ENCODE measurements at places on chromosomes 2 and 18.

GRCh38 chr2:104384961-104385360 is 469.0 kb upstream of the POU3F3 start:
- no peak for DNase-seq

DNA sequence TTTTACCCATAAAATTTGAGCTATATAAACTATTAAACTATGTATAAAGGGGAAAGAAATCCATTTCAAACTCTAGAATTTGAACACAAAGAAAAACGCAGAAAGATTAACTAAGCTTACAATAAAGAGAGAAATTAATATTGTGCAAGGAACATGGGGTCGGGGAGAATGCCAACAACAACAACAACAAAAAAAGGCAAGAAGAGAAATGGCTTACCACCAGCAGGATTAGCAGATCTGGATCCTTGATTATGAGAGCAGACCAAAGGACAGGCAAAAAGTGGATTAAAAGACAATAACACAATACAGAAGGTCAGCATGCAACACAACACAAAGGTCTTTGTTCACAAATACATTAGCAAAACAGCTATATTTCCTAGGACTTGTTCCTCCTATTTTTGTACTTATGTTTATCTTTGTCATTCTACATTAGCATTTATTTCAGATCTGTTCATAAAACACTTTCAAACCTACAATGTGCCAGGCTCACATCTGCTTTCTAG is 103.4 kb upstream of the RNU4ATAC start:
- DNase-seq: no peak

GRCh38 chr2:144920755-144921530 is 401.0 kb upstream of the ZEB2 start:
- no peak for DNase-seq

GRCh38 chr2:189574793-189575475 is 5.7 kb downstream of the SLC40A1 start:
- no peak for DNase-seq

GRCh38 chr18:31101183-31102024 is 817 bp downstream of the DSC2 start:
- peak; percentile 73 for DNase-seq

GRCh38 chr18:77063260-77063659 is 69.3 kb downstream of the MBP start:
- no peak for DNase-seq

DNA sequence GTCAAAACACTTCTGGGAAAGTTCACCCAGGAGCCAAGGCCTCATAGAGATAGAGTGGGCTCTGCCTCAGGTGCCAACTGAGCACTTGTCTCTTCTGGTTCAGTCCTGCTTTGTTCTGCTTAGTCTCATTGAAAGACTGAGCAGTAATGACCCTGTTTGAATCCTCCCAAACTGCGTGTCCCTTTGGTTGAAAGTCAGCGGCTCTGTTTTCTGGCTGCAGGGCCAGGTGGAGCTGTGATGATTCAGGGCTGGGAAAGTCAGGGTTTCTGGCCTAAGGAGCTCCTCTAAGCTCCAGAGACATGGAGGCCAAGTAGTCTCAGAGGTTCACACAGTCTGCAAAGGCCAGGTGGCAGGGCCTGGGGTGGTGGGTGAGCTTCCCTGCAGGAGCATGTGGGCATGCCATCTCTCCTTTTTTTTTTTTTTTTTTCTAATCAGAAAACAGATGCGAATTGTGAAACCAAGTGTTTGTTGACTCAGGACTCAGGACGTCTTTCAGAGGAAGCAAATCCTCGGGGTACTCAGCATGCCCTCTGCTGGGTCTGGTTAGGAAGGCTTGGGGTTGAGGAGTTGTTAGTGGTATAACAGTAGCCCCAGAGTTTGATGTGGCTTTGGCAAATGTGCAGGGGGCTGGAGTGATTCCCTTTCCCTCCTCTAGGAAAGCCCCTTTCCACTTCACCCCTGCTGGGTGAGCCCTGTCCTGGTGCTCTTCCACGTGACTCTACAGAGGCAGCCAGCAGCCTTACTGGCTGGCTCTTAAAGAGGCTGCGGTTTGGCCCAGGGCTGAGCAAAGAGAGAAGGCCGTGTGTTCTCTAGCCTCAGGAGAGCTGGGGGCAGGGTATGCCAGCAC is 38.3 kb downstream of the TMEM17 start:
- no peak for DNase-seq

DNA sequence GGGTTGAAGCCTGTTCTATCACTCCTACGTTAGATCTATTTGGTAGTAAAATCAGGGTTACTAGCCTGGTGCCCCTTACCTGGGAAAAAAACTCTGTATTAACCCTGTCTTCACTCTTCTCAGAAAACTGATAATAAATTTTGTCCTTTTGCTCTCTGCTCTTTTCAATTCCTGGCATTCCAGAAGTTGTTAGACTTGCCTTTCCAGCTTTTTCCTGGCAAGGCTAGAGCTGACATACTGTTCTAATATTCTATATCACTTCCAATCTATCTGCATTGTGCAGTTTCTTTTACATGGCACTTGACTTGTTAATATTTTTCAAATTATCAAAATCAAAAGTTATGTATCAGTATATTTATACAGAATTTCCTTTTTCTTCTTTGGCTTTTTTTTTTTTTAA is 162.2 kb downstream of the FIGN start:
- DNase-seq: no peak

GRCh38 chr18:3983351-3983969 is 471.6 kb downstream of the DLGAP1 start:
- DNase-seq: no peak

GRCh38 chr18:72985686-72986085 is 117.9 kb upstream of the NETO1 start:
- DNase-seq: no peak

DNA sequence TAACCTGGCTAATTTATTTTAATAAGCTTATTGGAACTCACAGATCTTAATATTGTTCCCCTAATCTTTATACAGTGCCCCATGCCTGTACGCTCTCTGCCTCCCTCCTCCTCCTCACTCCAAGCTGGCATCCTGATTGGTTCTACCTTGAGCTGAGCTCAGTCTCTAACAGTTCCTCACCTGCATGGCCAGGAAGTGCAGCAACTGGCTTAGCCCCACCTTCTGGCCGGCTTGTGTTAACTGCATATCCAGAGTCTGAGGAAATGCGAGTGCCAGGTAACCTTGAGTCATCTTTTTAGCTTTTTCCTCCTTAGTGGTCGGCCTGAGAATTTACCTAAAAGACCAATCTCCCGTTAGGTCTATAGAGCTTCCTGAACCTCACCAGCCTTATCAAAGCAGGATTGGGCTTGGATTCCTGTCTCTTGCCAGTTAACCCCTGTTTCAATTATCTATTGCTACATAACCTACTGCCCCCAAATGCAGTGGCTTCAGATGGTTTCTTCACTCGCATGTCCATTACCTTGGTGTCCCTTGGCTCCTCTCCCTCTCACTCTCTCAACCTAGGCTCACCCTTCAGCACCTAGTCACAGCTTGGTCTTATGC is 89.5 kb upstream of the STK39 start:
- DNase-seq: no peak

DNA sequence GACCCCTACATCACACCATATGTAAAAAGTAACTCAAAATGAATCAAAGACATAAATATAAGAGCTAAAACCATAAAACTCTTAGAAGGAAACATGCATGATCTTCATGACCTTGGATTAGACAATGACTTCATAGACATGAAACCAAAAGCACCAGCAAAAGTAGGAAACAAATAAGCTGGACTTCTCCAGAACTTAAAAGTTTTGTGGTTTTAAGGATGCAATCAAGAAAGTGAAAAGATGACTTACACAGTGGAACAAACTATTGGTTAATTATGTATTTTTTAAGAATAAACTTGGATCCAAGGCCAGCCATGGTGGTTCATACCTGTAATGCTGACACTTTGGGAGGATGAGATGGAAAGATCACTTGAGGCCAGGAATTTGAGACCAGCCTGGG is 150.2 kb downstream of the GALNT1 start:
- no peak for DNase-seq

DNA sequence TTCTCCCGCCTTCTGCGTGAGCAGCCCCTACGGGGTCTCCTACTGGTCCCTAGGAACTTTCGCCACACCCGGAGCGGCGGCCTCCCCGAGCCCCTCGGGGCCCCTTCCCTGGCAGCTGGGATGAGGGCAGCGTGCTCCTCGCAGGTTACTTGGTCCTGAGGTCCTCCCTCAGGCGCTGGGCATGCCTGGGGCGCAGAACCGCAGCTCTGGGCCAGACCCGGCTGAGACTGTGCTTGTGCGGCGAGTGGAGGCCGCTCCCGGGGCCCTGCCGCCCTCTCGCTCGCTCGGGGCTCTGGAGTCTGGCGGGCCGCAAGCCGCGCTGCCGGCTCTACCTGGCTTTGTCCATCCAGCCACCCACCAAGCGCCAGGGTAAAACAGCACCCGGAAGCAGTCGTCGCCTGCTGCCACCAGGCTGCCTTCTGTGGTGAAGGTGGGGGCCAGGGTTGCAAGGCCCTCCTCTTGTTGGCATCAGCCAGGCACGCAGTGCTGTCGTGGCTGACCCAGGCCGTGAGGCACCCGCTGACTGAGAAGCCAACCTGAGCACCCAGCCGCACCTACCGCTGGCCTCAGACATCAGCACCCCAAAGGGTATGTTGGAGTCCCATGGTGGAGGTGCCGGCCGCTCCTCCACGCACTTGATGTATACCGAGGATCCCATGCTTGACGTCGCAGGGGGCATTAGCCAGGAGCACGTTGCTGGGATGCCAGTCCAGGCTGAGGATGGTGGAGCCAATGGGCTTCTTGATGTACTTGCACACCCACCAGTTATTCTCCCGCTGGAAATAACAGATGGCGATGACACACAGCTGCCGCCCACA is 46.1 kb upstream of the PTH2R start:
- no peak for DNase-seq

DNA sequence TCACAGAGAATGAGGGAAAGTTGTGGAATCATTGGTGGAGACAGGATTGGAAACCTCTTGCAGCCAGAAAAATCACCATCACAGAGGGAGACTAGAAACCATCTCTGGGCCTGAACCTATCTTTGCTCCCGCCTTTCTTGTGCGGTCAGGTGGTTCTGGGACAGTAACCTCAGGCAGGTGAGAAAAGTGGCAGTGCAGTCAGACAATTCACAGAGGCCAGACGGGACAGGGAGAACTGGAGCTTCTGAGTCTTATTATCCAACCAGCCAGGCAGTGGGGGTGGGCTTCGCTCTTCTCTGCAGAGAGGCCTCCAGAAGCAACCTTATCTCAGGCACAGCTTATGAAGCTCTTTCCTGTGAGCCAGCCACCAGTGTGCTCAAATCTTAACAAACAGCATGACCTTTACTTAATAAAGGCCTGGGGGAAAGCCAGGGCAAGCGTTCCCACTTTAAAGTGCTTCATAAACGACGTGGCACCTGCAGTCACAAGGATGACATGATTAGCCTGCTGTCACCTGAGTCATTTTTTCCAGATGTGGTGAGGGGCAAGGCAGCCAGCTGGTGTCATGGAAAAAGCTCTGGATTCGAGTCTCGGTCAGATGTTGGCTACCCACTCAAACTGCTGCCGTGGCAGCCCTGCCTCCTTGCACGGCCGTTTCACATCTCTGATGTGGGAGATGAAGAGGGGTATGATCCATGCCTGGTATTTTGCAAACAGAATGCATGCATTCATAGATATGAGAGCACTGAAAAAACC is 109.7 kb downstream of the B3GNT2 start:
- DNase-seq: no peak

DNA sequence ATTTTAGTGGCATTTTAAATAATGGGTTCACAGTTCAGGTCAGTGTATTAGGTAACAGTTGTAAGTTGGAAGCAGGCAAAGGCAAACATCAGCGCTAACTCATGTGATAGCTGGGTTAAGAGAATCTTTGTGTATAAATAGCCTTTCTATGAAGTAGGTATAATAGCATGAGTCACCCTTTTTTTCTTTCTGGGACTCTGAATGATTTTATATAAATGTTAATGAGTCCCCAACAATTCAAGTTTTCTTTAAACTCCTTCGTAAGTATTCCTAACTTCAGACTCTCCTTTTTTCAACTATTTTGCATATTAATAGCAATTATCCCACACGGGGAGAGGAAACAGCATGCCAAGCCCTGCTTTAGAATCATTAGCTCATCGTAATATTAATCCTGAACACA is 384.3 kb downstream of the PIK3C3 start:
- DNase-seq: no peak

GRCh38 chr2:171346723-171347557 is 86.8 kb downstream of the METTL8 start:
- no peak for DNase-seq

- no peak for DNase-seq
These were observed 19.2 kb upstream of the PCBP1 start for GRCh38 chr2:70068119-70068518.

DNA sequence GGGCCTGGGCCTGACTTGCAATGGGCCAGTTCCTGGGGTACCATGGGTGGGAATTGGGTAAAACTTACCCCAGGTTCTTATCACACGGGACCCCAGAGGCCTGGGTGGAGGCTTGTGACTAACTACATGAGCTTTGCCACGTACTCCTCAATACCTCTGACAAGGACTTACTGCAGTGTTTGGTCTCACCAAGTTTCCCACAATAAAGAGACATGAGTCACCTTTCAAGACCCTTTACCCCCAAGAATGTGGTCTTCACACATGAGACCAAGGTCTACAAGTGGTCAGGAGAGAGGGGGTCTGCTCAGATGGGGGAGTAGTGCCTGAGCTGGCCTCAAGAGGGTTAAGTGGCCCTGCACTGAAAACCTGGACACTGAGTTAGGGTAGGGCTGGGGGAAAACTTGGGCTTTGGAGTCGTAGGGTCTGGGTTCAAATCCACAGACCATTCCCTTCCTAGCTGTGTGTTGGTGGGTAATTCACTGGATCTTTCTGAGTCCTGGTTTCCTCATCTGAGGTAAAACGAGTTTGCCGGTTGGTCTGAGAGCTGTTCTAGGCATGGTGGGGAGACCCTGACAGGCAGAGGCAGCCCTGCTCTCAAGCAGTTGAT is 2.0 kb upstream of the GNLY start:
- DNase-seq: no peak

GRCh38 chr18:66557091-66557490 is 46.8 kb downstream of the CDH19 start:
- no peak for DNase-seq

DNA sequence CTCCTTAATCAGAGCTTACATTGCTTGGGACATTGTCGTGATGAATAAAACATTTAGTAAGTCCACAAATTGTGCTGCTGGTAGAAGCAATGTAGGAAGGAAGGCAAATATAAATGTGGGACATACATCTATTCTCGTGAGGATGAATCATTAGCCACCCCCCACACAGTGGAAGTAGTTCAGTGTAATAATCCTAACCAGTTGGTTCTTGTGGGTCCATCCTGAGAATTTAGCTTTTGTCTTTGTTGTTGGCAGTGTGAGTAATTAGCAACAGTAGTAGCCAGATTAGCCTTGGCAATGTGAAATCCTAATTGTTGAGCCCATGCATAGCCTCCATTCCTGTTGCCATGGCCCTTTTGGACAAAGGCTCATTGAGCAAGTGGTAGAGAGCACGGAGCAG is 532.1 kb downstream of the FBXO15 start:
- DNase-seq: no peak

GRCh38 chr2:39511605-39512433 is 74.7 kb upstream of the MAP4K3 start:
- no peak for DNase-seq

DNA sequence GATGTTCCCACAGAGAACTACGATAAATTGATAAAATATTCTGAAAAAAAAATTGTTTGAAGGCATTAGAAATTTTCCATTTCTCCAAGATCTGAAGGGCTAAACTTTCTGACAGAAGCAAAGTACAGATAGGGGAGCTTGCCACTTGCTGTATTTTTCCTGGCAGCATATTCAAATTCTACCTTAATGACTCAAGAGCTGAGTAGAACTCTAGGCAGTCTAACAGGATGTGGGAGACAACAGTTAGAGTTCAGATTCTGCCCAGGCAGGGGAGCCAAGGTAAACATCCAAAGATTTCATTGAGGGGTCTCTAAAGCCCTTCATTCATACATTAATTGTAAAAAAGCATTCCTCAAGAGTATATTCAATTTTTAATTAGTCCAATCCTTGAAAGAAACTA is 46.0 kb upstream of the RIT2 start:
- no peak for DNase-seq
